ENCODE measurements at places on chromosomes 6 and 20. TPM values are rescaled to one million over a fixed set of nuclear protein-coding genes. Genes with fewer than 3 reads are reported as not detected.

DNA sequence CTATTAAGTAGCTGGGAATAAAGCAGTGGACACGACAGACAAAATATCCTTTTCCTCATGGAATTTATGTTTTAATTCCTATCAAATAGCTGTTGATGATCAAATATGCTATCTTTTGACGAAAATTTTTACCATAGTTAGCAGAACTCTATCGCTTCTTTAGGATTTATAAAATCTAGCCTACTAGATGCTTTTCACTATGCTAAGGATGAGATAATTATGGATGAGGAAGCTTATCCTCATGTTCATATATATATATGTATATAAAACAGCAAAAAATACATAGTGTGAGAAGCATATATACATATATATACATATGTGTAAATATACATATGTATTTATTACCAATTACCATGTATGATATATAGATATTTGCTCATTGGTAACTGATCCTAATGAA is 12.9 kb upstream of the PRSS16 start:
- DNase-seq, result no peak

- DNase-seq, result no peak
Observed at GRCh38 chr20:33833333-33833732, 22.2 kb downstream of the CHMP4B start.

GRCh38 chr6:116511424-116512110 is at the start of gene CALHM5:
CALHM5 (plus strand) TSS chr6:116511639; CDS start chr6:116511697, 58 bp downstream.
- DNase-seq, result no peak

DNA sequence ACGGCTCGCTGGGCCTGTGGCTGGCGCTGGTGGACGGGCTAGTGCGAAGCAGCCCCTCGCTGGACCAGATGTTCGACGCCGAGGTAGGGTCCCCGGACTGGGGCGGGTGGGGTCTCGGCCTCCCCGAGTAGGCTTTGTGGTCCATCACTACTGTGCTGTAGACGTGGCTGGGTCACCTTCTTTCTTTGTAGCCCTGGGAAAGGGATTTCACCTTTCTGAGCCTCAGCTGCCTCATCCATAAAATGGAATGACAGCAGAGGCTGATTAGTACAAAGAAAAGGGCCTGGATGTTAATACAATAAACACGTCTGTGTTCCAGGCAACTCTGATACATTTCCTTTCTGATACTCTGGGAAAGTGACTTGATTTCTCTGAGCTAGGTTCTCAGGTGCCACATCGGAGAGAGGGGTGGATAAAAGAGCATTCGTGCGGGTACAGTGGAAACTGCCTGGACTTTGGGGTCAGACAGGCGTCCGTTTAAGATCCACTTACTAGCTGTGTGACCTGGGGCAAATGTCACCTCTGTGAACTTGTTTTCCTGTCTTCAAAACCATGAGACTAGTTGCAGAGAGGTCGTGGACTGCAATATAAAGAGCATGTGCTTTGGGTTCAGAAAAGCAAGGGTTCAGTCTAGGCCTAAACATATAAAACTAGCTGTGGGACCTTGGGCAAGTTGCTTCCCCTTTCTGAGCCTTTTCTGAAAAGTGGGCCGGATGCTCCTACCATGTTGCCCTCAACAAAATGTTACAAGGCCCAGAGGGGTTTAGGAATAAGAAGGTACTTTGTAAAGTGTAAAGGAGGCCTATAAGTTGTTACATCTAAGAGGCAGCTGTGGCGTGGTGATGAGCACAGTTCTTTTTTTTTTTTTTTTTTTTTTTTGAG is 896 bp downstream of the SYS1 start:
- no peak for DNase-seq

The TMEM217 gene
- 2.0 TPM for total RNA-seq

The PI16 gene
- not detected for total RNA-seq

The TTPAL gene
- total RNA-seq, result 20.5 TPM

All from mesothelial cell of epicardium (in vitro differentiated cells).